Stimulated activated CD4-positive, alpha-beta T cell treated with anti-CD3 and anti-CD28 coated beads, TNF-alpha, amount 100 ng/mL, for 48 hours (primary cell): ENCODE measurements at places on chromosomes 7 and 10.

GRCh38 chr7:155291045-155291530 lies 6.6 kb upstream of the INSIG1 start:
- no peak for DNase-seq

DNA sequence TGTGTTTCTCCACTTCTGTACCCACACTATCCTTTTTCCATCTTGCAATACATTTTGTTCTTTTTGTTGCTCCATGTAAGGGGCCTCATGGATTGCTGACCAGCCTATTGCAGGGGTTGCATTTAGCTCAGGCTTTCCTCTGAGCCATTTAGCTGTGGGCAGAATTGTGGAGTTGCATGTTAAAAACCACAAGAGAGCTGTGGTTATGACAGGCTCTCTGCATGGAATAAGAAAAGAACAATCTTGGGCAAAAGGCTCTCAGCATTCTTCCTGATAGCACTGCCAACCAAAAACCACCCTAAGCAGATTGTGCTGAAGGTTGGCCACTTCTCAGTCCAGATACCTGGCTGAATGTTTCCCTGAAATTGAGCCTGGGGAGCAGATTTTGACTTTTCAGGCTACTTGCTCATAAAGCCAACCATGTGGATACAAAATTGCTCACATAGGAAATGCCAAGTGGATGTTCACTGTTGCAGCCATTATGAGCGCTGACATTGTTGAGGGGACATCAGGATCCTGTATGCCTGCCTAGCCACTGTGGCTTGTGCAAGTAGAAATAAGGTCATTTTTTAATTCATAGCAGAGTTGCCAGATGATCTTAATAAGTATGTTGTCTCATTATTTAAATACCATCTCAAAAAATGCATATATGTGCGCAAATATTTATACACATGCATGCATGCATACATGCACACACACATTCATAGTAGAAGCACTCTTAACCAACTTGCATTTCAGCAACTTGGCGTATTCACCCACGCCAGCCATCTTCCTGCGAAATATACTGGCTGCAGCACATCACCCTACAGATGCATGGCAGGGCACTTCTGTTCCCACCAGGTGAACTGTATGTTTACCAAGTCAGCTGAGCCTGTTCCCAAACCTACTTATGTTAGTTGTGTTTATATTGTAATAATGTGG lies 695.4 kb downstream of the LRMDA start:
- no peak for DNase-seq

GRCh38 chr7:131931370-131931769 lies 374.9 kb upstream of the PODXL start:
- no peak for DNase-seq

DNA sequence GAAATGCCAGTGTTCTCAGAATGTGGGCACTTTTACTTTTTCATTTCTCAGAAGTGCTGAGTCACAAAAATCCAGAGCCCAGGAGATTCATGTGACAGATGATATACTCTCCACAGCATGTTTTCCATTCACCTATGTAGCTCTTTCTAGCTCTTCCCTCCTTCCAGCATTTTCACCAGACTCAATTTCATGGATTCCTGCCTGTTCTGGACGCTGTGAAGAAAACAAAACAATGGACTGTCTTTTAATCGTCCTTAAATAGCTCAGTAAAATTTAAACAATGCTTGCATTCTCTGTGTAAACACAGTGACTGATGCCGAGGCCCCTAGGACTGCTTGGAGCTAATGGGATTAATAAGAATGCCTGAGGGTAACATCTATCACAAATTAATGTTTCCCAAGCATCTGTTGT lies 25.5 kb downstream of the ZNF713 start:
- DNase-seq: no peak

DNA sequence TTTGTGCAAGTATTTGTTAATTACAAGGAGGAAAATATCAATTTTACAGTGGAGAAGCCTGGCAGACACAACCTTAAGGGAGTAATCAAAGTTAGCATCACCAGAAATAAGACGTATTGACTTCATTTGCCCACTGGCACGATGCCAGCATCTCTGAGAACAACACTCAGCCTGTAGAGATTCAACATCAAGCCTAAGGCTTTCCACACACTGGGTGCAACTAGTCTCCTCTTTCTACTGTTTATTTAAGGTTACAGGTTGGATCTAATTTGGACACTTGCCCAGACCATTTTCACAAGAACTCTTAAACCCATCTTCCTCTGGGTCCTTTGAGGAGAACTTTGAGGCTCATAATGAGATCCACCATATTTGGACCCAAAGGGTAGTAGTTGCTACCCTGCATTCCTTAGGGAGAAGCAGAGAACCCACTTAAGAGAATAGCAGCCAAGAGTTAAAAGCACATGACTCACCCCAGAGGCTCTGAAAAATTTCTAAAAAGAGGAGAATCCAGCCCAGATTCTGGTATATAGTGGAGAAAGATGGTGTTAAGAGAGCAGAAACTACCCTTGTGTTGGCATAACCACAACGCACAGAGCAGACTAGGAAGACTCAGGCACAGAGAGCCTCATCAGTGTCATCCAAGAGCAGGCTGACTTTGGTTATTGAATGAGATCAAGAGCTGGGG lies 97.3 kb downstream of the CCDC71L start:
- no peak for DNase-seq

GRCh38 chr7:50202052-50202555 lies 102.4 kb upstream of the IKZF1 start:
- DNase-seq: no peak

- DNase-seq: no peak
Measured at GRCh38 chr10:28684157-28684985, 7.0 kb downstream of the BAMBI start.

GRCh38 chr7:5222841-5223411 lies 32.9 kb downstream of the WIPI2 start:
- no peak for DNase-seq

GRCh38 chr7:84479059-84479458 lies 284.5 kb upstream of the SEMA3A start:
- DNase-seq: no peak

DNA sequence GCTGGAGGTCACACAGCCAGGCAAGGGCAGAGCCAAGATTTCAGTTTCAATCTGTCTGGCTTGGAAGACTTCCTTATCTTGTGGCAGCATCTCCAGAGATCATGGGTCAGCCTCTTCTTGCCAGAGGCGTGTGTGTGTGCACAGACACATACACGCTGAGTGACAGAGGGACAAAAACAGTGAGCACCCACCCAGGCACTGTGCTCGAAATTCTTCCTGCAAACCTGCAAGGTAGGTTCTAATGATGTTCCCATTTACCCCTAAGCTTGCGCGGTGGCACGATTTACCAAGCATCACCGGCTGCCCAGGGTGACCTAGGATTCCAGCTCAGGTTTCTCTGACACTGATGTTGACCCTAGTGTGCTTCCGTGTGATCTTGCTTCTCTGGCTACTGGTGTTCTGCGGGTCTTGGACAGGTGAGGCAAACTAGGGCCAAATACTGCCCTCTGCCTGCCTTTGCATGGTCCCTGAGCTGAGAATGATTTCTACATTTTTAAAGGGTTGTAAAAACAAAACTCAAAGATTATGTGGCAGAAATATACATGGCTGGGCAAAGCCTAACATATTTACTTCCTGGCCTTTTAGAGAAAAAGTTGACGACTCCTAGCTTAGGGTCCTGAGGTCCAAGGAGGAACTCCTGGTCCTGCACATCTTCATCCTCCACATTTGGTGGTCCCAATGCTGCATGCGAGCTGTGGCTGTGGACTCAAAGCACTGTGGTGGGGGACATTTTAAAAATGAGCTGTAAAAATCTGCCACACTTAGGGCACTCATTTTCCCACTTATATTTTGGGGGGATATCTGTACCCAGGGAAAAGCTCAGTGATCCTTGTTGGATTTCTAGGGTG lies 268.5 kb downstream of the RPS24 start:
- DNase-seq: no peak

DNA sequence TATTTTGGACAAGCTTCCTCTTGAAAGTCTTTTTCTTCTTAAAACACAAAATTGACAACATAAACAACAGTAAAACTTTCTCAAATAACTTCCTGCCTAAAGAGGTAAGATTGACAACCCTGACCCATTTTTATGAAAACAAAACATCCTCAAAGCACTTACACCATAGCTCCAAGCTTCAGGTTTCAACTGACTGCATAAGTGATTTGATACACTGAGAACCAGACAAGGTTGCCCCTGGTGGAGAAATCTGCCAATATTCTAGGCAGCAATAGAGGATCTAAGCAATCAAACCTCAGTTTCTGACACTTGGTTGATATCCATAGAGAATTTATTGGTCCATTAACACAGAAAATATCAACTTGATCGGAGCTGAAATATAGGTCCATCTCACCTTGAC lies 147.8 kb downstream of the ELAPOR2 start:
- no peak for DNase-seq

- DNase-seq: no peak
Measured at GRCh38 chr10:69780077-69780476, 21.6 kb upstream of the COL13A1 start.

- DNase-seq: no peak
Measured at GRCh38 chr7:110027385-110027784, 1063.5 kb upstream of the LRRN3 start.

- DNase-seq: no peak
Measured at GRCh38 chr7:11726001-11726793, 105.8 kb downstream of the THSD7A start.

GRCh38 chr7:88224601-88225275 lies 4.9 kb upstream of the SRI start:
- no peak for DNase-seq

DNA sequence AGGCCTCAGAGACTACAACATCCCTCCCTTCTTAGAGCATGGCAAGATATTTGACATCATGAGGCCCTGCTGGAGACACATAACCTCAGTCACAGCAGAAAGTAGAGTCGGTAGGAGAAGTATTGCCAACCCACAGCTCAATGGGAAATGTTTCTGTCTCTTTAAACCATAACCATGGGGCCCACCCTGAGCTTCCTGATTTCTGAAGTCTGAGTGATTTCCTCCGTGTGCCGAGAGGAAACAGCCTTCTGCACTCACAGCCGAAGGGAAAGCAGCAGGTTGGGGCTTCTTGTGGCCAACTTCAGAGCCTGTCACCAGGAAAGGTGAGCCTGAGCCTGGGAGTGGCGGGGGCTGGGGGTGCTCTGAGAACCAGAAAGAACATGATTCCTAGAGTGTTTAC lies at the start of gene GIMAP1:
Gene GIMAP1, plus strand, starts transcription at position 246 of the 400 bp plus-strand sequence. CDS start 2,435 bp downstream, outside the sequence.
- DNase-seq: peak; percentile 52

DNA sequence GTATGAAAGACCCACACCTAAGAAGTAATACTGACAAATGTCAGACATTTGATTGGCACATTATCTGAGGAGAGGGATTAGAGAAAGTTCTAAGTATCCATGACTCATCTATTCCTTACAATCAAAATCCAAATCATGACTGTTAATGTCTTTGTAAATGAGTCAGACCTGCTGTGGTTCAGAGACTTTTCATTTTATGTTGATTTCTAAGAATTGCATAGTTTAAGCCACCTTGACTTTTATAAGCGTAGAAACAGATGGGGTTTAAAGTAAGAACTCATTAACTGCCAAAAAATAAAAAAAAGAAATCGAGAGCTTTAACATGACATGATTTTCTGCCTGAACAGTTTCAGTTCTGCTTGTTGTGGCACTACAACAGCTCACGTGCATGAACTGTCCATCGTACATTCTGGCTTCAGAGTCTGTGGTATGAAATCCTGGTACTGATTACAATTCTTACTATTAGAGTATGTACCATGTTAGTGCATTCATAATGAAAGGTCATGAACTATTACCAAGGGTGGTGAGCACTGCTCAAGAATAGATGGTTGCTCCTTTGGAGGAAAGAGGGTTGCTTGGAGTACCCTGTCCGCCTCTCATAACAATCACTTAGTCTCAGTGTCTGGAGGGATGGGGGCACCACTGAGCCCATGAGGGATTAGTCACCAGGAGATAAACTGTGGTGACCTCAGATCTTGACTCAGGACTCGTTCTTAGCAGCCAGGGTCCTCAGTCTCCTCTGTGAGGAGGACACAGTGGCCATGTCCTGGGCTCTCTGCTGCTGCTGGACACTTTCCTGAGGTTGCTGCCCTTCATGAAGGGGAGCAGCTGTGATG lies 42.2 kb downstream of the ACSM6 start:
- no peak for DNase-seq

DNA sequence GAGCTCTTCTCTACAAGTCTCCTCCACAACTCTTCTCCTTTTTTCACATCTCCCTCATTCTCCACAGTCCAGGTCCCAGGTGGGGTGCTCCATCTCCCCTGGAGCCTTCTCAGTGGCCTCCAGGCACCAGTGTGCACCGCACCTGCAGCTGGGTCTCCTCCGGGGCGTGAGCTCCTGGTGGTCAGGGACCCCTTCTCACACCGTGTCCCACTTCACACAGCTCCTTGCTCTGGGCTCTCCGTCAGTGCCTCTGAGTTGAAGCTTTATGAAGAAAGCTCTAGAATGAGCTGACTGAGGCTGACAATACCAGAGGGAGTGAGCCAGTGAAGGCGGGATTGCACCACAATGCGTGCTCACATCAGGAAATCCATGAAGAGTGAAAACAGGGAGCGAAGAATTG lies 290.2 kb downstream of the DNAJB6 start:
- DNase-seq: no peak

- DNase-seq: no peak
Measured at GRCh38 chr10:31419394-31420063, 100.5 kb downstream of the ZEB1 start.

- DNase-seq: no peak
Measured at GRCh38 chr7:128783143-128783861, 7.7 kb upstream of the OPN1SW start.

DNA sequence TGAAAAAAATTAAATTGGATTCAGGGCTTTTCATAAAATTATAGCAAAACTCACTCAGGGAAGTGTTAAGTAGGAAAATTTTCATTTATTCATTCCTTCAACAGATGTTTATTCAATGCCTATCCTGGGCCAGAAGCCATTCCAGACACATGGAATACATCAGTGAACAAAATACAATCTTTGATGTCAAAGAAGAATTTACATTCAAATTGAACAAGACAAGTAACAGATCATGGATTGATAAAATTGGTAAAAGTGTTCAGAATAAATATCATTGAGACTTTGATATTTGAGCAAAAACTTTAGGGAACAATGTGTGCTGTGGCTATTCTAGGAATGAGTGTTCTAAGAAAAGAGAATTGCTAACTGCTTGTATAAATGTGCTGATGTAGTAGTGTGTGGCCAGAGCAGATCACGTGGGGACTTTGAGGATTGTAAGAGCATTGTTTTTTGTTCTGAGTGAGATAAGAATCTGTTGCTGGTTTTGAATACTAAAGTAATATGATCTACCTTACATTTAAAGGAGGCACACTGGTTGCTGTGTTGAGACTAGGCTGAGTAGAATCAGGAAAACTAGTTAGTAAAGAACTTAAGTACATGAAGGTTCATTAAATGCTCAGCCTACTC lies 957.2 kb downstream of the PCDH15 start:
- no peak for DNase-seq

DNA sequence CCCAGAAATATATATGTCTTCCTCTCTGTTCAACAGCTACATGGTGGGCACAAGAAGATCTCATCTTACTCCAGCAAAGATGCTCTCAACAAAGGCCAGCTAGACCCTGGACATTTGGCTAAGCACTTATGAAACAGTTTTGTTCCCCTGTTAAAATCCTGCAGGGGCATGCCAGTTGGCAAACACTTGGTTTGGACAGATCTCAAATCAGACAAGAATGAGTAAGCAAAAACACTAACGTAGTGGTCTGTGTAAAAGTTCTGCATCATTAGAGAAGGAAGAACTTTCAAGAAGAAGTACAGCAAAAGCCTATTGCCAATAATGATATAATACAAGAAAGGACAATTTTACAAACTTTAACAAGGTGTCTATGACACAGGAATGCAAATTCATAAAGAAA lies 125.6 kb downstream of the CALN1 start:
- DNase-seq: no peak
